ENCODE measurements at places on chromosomes 6 and 20.

DNA sequence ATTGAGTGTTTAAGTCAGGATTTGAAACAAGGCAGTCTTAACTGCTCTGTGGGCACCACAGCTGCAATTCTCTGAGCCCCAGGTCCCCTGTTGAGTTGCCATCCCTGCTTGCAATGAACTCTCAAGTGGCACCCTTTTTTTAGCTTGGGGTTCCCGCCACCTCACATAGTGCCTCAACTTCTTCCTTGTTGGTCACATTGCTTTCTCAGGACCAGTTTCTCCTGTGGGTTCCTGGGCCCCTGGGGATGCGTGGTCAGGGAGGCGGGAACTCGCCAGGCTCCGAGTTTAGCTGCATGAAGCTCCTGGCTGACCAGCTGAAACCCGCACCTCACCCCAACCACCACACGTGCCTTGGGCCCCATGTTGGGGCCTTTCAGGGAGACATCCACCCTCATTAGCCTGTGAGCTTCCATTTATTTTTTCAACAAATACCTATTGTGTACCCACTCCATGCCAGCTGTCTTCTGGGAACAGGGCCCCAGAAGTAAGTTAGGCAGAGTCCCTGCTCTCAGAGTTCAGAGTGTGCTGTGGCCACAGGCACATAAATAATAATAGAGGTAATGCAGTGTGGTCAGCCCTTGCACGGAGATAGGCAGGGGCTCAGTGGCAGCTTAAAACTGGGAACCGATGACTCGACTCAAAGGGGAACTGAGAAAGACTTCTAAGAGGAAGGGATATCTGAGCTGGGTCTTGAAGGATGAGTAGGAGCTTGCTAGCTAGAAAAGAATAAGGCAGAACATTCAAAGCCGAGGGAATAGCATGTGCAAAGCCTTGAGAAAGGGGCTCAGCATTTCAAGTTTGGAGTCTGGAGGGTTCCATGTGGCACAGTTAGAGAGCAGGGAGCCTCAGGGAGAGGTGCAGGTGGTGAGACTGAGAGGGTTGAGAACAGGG lies 33.9 kb upstream of the FAM83D start:
- DNase-seq, result no peak

GRCh38 chr20:12969071-12969669 lies 39.6 kb upstream of the SPTLC3 start:
- no peak for DNase-seq

- no peak for DNase-seq
These were observed 9.6 kb downstream of the TTPAL start for GRCh38 chr20:44485078-44485829.

DNA sequence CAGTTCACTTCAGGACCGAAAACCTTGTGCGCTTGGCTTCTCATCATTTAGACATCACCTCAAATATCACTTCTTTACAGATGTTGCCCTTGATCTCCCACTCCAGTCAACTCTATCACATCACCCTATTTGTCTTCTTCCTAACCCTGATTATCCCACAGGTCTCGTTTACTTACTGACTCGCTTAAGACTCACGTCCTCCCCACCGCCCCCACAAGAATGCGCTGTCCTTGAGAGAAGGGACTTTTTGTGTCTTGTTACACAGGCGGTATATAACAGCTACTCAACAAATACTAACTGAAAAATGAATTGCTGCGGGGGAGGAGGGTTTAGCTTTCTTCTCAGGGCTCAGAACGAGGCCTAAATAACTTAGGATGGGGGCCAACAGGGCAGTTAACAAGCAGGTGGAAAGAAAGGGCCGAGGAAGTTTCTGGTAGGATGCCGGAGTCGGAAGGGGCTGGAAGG lies 527 bp downstream of the TOMM34 start:
- DNase-seq, result no peak

GRCh38 chr6:125112934-125113333 lies 40.6 kb upstream of the TPD52L1 start:
- no peak for DNase-seq

GRCh38 chr20:54257071-54257816 lies 49.4 kb downstream of the PFDN4 start:
- DNase-seq, result no peak

DNA sequence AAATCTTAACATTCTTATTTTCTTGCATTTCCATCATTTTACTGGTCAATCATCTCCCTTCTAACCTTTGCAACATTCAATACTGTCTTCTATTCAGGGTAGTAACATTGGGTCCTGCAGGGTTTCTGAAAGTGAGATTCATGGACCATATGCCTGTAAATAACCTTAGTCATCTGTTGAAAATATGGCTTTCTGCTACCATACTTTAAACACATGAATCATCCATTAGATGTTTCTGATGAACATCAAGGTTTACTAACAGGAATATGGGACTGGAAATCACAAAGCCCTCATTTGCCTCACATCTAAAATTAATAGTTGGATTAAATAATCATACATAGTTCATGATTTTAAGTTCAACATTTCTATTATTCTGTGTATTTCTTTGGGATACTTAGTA lies 475.9 kb upstream of the MARCKS start:
- DNase-seq, result no peak

DNA sequence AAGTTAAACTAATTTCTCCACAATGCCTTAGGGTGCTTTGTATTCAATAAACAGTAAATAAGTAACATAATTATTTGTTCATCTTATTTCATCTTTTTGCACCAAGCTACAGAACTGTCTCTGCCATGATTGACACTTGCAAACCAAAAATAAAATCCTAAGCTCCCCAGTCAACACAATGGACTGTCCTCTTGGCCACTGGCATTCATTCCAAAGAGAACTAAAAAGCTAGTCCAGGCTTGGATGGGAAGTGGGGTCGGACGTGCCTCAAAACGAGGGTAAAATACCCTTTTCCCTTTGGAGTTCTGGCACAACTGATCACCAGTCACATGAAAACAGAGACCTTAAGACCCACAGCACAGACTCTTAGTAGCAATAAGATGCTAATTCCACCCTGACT lies 66.4 kb upstream of the THBS2 start:
- no peak for DNase-seq

GRCh38 chr6:70955441-70956190 lies 1.2 kb downstream of the B3GAT2 start:
- peak; percentile 76 for DNase-seq

DNA sequence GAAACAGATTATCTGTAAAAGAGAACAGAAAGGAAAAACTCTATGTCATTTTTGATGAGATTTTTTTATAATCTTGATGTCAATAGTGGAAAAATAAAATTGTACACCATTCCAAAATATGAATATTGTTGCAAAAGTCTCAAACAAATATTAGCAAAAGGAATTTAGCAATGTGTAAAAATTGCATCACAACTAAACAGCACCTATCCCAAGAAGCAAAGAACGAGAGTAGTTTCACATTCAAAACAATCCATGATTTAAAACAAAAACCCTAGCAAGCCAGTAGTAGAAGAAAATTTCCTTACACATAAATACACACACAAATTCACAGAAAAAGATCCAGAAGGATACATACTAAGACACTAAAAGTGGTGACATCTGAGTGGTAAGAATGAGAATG lies 38.4 kb downstream of the LCA5 start:
- DNase-seq, result no peak

DNA sequence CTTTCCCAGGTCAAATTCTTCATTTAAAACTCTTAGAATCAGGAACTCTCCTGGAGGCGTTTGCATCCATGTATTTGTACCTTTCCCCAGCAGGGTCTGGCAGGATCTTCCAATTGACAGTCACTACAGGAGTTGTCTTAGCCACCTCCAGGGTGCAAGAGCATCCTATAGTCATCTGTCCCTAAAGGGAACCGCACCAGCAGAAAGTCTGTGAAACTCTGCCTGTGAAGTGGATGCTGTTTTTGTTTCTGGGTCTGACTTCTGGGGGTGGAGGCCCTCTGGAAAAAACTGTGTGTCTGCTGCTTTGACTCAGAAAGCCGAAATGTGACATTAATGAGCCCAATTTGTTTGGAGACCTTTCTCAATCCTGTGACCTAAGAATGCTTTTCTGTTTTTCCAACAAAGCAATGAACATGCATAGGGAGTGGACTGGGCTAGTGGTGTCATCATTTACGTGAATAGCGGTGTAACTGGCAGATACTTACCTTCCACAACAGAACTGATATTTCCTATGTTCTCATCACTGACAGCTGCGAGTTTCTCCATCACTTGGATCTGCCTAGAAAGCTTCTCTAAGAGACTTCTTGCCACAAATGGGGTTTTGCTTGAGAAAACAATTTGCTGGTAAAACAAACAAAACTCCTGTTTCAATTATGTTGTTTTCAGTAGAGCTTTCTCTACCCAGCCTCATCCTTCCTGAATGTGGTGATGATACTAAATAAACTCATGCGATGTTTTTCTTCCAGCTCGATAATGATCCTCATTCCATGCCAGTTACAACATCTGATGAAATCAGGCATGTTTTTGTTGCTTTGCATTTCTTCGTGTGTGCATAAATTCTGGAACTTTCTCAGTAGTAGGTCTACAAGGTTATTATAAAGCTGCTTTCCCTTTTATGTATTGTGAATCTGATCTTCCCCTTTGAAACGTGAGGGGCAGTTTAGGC lies 33.3 kb upstream of the ARMH2 start:
- DNase-seq, result no peak

GRCh38 chr6:112298816-112299281 lies 44.5 kb upstream of the LAMA4 start:
- DNase-seq, result no peak

DNA sequence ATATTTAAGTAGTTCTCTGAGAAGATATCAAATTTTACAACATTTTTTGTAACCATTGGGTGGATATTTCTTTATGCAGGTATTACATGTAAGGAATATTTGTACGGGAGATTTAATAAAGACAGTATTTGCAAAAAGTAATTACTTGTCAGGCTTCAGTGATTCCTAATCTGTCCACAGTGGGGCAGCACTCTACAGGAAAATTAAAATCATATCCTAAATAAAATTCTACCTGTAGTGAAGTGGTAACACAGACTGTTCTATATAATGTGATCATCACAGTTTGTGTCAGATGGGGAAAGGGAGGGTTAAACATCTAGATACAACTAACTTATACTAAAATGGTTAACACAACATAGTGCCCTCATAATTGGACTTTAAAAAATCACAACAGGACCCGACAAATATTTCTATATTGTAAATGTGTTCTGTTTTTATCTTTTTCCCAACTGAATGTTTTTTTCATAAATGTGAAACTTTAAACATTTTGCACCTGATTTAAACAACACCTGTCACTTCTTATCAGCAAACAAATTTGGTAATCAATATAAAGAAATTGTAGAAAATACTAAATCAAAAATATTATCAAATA lies 145.6 kb upstream of the MANEA start:
- DNase-seq, result no peak

GRCh38 chr20:45450097-45450818 lies 19.3 kb upstream of the WFDC2 start:
- DNase-seq, result no peak

- no peak for DNase-seq
These were observed 44.7 kb downstream of the PLAGL1 start for GRCh38 chr6:143963158-143963919.

DNA sequence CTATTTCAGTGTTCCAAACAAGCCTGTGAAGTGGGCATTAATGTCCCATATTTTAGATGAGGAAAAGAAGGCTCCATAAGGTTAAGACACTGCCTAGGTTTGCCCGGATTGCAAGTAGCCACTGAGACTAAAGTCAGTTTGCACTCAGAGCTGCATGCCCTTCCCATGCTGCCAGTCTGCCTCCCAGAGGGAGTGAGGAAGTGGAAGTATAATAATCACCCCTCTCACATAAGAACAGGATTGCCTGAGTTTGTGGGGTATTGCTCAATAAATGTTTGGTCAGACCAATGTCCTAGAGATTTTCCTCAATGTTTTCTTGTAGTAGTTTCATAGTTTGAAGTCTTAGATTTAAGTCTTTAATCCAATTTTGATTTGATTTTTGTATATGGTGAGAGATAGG lies 43.9 kb upstream of the CLIC5 start:
- DNase-seq, result no peak

DNA sequence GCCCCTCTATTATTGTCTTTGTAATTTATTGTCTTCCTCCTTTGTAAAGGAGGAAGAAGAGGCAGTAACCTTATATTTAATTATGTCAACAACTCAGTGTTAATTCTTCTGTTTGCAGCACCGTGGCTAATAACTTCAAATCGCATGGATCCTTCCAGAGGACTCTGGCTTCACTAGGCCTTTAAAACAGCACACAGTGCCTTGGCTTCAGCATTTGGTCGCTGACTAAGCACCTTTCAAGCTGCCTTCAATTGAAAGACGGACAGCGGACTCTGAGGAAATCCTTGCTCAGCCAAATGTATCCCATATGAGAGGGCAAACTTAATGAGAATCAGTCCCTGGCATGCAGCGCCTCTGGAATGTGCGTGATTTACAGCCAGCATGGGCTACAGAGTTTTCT lies 64.2 kb downstream of the SGK1 start:
- no peak for DNase-seq

GRCh38 chr20:5973971-5974370 lies 23.5 kb downstream of the MCM8 start:
- no peak for DNase-seq

GRCh38 chr20:57966620-57967019 lies 256.8 kb upstream of the PMEPA1 start:
- DNase-seq, result no peak

DNA sequence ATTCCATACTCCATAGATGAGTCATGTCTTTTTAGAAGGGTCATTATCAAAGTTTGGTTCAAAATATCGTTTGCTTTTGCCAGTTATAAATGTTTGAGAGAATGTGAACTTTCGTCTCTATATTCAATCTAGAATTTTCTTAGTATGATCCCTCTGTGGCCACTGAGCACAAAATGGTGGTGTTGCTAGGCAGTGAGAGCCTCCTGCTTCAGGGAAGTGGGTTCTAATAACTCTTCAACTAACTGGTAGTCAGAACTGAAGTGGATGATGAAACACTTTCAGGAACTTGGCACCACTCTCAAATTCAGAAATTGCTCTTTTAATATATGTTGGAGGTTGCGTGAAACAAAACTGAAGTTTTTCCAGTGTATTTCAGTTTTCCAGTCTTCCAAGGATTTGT lies 125.0 kb upstream of the DOK5 start:
- DNase-seq, result no peak

- no peak for DNase-seq
These were observed 6.9 kb downstream of the TGM6 start for GRCh38 chr20:2387580-2387979.

GRCh38 chr20:11753155-11753554 lies 164.5 kb upstream of the BTBD3 start:
- DNase-seq, result no peak
